Thoracic aorta (tissue), 2 donors: ENCODE measurements at places on chromosomes 6 and 20.

GRCh38 chr6:150898399-150899170, 33.1 kb downstream of the MTHFD1L start:
- no peak for DNase-seq

DNA sequence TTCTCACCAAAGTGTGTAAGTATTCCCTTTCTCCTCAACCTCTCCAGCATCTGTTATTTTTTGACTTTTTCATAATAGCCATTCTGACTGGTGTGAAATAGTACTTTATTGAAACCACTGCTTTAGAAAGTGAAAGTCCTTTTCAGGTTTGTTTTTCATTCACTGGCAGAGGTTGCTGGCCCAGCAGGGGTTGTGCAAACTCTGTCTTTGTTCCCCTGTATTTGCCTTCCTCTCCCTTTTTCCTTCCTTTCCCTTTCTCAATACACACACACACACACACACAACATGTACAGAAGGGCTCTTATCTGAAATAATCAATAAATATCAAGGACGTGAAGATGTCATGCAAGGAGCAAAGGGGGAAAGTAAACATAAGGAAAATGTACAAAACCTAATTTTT, 99.8 kb downstream of the LY86 start:
- DNase-seq = no peak

- no peak for DNase-seq
Observed at GRCh38 chr20:48607544-48607865, 220.3 kb downstream of the PREX1 start.

DNA sequence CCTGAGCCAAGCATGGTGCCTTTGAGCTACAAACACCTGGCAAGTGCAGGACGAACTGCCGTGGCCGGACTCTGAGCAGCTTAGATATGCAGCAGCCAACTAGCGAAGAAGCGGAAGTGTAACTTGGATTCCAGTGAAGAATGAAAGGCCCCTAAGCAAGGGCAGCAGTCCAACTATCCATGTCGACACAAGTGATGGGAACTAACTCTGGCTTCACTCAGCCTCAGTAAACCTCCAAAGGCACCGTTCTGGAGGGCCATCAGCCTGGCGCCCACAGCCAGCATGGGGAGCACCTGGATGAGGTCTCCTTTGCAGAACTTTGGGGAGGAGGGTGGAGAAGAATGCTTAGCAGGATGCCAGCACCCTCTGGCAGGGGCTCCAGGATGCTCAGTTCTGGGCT, 78.4 kb upstream of the MLN start:
- no peak for DNase-seq

GRCh38 chr6:20606831-20607230, 72.6 kb downstream of the CDKAL1 start:
- DNase-seq = no peak

GRCh38 chr6:43699564-43700186, 12.1 kb upstream of the MRPS18A start:
- no peak for DNase-seq
